ENCODE measurements at places on chromosomes 4 and X.

DNA sequence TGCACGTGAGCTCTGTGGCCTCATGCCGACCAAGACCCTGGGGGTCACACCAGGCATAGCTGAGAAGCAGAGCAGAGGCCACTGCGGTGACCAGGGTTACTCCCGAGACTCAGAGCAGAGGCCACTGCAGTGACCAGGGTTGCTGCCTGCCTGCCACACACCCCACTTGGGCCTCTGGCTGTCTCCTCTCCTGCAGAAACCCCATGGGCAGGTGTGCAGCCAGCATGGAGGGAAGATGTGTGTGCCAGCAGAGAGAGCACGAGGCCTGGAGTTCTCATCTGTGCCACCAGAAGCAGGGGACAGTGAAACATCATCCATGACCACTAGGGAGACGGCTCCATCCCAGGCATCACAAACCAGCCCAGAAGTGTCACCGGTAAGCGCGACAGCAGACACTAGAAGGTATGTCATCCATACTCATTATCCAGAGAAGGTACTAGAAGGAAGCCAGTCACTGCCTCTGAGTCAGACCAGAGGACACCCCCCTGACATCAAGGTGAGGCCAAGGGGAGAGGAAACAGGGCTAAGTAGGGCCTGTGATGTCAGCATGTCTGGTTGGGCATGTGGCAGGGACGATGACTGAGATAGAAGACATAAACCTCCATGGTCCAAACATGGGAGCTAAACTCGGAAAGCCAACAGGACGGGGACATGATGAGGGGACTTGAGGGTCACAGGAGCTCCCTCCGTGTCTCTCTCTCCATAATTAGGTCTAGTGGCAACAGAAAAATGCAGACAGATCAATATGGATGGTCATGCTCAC, 24.2 kb upstream of the SPON2 start:
- DNase-seq = no peak

GRCh38 chr4:6124386-6125102, 75.8 kb downstream of the JAKMIP1 start:
- DNase-seq = no peak

GRCh38 chr4:74282926-74283325, 25.3 kb upstream of the EPGN start:
- DNase-seq = no peak

DNA sequence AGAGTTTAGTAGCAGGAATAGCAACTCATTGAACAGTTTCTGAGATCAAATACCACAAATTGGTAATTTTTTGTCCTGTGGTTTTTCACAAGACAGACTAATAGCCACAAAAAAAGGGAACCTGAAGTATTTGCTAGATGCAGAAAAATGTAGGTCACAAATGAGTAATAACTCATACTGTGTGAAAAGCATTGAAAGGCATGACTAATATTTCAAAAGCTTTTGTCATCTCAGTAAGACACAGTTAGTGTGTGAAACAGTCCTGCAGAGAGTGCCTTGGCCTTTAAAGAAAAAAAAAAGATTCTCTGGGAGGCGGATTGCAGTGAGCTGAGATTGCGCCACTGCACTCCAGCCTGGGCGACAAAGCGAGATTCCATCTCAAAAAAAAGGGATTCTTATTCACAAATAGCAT, 31.4 kb upstream of the SLC25A31 start:
- DNase-seq = no peak

DNA sequence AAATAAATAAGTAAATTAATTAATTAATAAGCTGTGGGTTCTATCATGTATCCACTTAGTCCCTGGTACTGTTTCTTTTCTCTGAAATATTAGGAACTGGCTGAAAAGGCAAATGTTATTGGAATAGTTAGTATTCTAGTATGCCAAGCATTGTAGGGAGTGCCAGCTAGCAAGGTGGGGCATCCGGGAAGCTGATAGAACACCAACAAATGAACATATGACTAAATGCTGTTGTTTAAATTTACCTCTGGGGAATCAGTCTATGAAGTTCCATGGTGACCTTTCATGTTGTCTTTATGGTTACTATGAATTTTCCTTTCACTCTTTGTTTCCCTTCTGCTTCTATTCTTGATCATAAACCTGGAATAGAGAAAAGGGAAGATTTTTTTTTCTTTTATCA, 32.7 kb downstream of the NUDT6 start:
- no peak for DNase-seq

DNA sequence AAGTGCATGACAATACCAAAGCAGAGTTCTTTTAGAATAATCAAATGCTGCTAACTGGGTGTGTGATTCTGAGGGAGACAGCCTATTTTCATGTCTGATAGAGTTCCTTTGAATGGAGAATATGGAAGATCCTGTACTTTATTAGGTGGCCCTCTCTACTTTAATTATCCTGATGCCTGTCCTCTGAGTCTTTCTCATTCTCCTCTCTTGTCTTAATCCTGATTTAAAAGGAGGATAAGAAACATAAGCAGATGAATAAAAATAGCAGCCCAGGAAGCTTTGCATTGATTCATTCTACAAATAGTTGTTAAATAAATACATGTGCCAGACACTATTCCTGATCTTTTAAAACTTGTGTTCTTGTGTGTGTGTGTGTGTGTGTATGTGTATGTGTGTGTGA, 387.3 kb downstream of the SPRY1 start:
- no peak for DNase-seq

GRCh38 chr4:152156442-152156841, 379.4 kb downstream of the FBXW7 start:
- no peak for DNase-seq

DNA sequence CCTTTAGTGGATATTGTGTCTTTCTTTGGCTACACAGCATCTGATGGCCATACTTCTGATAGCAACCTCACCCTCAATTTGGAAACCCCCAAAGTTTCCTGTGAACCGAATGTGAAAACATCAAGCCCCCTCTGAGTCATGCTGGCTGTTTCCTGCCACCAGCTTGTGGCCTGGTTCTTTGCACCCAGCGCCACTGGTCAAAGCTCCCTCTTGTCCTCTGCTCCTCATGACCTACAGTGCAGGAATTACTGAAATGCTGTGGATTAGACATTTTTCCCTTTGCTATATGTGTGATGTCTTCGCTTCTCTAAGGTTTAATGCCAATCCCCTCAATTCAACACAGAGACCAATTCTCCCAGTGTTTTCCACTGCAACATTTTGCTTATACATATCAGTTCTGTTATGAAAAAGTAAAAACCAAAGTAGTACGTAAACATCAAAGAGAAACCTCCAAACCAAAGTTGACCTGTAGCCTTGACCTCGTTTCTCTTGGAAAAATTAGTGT, 224.0 kb upstream of the TENM3 start:
- DNase-seq = no peak

DNA sequence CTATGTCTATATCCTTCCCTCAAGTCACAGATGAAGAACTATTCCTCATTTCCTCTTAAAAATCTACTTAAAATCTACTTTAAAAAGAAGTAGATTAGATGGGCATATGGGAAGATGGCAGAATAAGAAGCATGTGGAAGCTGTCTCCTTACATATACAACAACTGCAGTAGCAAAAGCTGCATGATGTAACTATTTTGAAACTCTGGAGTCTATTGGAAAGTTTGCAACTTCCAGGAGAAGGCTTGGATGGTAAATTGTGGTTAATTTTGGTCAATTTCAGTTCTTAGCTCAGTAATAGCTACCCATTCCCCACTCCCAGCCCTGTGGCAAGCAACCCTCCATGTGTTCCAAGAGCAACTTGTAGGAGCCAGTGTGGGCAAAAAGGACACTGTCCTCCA, 36.9 kb downstream of the MORC4 start:
- DNase-seq = no peak

DNA sequence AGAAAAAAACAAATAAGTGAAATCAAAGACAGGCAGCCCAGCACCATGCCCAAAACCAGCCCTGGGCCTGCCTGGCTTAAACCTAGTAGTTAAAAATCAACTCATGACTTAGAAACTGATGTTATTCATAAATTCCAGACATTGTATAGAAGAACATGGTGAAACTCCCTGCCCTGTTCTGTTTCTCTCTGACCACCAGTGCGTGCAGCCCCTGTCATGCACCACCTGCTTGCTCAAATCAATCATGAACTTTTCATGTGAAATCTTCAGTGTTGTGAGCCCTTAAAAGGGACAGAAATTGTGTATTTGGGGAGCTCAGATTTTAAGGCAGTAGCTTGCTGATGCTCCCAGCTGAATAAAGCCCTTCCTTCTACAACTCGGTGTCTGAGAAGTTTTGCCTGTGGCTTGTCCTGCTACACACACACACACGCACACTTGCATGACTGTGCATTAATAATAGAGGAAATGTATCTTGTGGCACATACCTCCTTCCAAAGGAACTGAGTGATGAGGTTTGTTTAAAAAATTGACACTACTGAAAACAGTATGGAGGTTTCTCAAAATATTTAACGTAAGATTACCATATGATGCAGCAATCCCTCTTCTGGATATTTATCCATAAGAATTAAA, 39.2 kb upstream of the UGT2B7 start:
- no peak for DNase-seq

DNA sequence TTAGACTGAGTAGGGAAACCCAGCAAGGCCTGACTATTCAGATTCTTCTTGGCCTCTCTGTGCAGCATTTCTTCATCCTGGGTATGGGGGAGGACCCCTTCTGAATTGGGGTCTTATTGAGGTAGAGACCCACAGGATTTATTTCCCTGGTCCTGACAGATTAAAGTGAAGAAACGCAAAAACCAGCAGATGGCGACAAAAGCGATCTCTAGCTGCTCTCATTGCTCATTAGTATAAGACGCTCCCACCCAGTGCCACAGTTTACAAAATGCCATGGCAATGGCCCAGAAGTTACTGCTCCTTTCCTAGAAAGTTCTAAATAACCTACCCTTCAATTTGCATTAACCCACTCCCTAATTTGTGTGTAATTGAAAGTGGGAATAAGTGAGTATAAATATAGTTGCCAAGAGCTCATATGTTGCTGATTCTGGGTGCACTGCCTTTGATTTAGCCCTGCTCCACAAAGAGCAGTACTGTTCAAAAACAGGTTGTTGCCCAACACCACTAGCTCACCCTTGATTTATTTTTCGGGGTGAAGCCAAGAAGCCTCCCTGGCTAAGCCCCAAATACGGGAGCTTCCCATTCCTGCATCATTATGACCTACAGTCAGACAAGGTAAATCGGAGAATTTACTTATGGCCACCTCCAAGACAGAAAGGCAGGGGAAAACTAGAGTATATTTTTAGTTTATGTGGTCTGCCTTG, 3.7 kb upstream of the BEX4 start:
- peak; percentile 13 for DNase-seq

DNA sequence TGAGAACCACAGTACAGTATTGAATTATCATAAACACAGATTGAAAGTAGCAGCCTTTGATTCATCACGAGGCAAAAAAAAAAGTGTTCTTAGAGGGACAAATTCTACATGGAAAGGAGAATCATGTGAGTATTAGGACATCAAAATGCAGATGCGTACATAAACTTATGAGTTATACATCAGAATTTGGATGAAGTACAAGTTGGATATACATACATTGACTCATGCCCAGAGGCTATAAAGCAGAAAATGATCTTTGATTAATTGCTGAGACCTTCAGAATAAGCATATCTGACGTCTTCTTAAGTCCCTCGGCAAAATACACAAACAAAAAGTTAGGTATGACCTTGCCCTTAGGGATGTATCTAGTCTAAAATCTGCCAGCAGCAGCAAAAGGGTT, 206.4 kb downstream of the LDB2 start:
- no peak for DNase-seq

- DNase-seq = no peak
These were observed 150.3 kb downstream of the SOX3 start for GRCh38 chrX:140354431-140355120.

- DNase-seq = no peak
These were observed 8.5 kb upstream of the SETD7 start for GRCh38 chr4:139564502-139564901.

- DNase-seq = no peak
These were observed 448.2 kb upstream of the FAT1 start for GRCh38 chr4:187171706-187172339.

- DNase-seq = no peak
These were observed 70.6 kb downstream of the AR start for GRCh38 chrX:67614423-67614822.

- no peak for DNase-seq
These were observed 31.6 kb upstream of the MAML3 start for GRCh38 chr4:140185412-140186081.

GRCh38 chr4:40327340-40327739, 7.8 kb upstream of the CHRNA9 start:
- no peak for DNase-seq

DNA sequence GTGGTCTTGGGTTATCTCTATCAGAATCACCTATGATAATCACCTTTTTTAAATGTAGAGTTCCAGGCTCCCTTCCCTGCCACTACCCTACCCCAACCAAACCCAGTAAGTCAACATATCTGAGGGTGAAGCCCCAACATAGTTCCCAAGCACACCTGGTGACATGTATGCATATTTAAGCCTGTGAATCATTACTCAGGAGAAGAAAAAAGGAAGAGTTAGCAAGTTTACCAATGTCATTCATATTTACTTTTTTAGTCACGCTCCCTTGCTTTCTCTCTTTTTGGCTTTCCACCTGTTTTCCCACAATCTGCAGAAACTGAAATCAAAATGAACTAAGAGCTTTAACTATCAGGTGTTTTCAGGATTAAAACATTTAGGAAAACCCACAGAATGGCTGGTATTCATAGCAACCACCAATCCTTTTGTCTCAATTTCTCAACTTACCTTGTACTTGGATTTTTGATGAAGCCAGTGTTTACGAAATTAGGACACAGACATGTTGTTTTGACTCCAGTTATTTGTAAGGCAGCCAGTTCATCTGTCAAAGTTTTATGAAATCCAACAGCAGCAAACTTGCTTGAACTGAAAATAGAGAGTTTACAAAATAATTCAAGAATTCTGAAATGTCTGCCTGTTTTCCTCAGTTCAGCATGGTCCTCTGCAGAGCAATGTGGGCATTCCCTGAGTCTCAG, 34.0 kb downstream of the HSD17B11 start:
- no peak for DNase-seq

DNA sequence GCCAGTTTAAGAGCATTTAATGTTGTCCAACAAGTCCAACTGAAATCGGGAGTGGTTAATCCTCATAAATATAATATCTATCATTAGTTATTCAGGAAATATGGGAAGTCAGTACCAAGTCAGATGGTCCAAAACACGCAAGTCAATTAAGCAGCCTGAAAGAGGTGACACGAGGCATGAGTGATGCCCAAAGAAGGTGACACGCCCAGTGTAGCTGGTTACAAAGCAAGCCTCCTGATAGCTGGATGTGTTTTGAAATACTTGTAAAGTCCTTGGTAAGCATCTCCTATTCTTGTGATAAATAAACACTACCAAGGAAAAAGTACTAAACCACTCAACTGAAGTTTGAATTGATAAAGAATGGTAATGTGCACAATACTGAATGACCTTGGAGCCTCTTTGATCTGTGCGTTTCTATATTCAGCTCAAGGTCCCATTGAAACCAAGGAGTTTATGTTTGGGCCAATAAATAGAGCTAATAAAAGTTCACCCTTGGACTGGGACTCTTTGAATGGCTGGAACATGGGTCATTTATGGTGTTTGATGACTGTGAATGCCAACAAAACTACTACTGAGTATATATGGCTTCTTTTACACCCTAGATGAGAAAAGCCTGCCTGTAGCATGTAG, 93.2 kb upstream of the KLF3 start:
- no peak for DNase-seq

All from activated effector memory CD4-positive, alpha-beta T cell treated with Interleukin-2 at 50 U/mL for 16 hours (primary cell).